ENCODE measurements at places on chromosomes 5 and 9.

DNA sequence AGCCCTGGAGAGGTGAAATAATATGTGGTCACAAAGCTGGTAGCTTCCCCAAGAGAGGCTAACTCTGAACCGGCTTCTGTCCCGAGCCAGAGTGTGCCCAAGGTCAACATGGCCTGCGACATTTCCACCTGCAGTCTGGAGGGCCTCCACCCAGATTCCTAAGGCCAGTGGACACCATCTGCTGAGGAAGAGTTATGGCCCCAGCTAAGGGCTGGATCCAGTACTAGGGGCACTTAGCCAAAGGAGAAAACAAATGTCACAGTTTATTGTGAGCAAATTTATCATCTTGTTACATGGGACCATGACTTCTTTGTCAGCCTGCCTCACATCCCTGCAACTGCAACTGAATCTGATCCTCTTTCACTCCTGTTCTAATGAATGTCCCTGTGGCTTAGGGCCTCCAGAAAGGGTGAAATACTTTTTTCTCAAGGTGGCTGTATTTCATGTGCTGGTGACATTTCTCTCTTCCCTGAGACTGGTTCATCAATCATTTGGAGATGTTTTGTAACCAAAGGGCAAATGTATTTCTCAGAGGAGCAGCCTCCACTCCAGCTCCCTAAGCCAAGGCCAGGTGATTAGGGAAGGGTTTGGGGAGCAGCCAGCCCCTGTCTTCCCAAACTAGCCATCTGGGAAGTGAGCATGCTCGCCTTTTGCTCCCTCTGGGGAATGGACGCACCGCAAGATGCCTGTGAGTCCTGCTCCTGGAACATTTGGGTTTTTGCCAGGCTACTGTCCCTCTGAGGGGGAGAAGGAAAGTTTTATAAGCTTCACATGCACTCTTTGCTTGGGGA, 148.3 kb downstream of the CMYA5 start:
- no peak for DNase-seq

- no peak for DNase-seq
These were observed 24.1 kb downstream of the RANBP3L start for GRCh38 chr5:36277521-36278176.

DNA sequence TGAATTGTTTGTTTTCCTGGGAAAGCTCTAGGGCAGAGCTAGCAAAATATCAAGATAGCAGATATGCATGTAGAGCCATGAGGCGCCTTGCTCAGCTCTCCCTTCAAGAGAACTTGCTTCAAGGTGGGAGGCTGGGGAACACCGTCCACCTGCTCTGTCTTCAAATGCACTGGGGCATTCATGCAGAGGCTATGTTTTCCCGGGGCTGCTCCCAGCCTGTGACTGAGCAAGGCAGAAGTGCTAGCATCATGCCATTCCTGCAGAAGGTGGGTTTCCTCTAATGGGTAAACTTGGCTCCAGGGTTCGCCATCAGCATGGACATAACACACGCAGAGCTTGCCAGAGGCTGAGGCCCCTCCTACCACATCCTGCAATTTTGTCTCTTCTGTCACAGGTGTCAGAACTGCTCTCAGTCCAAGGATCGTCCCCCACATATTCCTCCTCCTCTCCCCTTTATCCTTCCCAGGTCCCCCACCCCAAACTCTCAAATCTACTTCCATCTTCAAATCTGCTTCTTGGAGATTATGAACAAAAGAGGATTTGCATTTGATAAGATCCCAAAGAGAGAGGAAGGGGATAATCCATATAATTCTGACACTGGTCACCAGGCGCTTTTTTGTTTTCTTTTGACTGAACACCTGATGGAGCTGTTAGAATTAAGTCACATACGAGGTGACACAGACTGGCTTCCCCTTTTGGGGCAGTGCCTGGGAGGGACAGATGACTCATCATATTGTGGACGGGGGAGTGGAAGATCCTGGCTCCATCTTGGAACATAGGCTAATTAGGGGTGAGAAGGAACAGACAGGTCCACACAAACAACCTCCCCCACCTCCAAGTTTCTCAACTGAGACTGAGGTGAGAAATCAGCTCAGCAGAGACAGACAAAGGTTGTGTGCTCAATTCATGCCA, 85.0 kb upstream of the TAF11L2 start:
- peak; percentile 2 for DNase-seq

DNA sequence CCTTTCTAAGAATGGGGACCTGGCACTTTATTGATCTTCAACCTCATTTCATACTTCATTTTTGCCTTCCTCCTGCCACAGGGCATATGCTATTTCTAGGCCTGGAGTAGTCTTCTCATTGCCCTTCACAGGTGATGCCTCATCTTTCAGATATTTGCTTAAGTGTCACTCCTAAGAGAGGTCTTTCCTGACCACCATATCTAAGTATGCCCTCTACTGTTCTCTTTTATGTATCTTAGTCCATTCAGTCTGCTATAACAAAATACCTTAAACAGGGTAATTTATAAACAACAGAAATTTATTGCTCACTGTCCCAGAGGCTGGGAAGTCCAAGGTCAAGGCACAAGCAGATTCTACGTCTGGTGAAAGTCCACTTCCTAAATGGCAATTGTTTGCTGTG, 99.1 kb downstream of the ADAMTS6 start:
- no peak for DNase-seq

GRCh38 chr9:10254338-10254737, 358.5 kb downstream of the PTPRD start:
- no peak for DNase-seq

GRCh38 chr5:143552680-143553079, 149.2 kb upstream of the NR3C1 start:
- no peak for DNase-seq

Data from CD4-positive, alpha-beta T cell treated with Interleukin-12 subunit alpha and Interleukin-12 subunit beta, for 1 hour (primary cell).